ENCODE measurements at places on chromosomes 3 and 15. TPM values are rescaled to one million over a fixed set of nuclear protein-coding genes. Genes with fewer than 3 reads are reported as not detected.
A peak's percentile ranks its signal among the peaks of the same experiment; 100 is the strongest.

- DNase-seq, result no peak
Measured at GRCh38 chr3:71934520-71935270, 149.7 kb upstream of the PROK2 start.

DNA sequence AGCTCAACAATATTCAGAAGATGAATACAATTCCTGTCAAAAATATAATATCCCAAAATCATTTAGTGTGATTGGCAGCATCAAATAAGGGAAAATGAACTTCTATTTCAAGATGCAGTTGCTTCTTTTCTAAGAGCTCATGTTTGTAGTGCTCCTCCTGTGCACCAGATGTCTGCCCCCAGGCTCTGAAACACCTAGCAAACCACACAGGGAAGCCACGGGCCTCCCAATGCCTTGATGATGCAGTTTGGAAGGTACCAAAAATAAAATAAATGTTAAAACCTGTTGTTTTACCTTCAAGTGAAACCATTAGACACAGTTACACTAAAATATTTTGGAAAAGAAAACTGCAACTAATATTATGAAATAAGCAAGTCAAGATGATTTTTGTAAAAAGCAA, 22.2 kb downstream of the CFAP20DC start:
- DNase-seq, result no peak

- DNase-seq, result no peak
Measured at GRCh38 chr15:78929536-78930264, 15.1 kb downstream of the CTSH start.

GRCh38 chr3:31754575-31755278, 222.0 kb downstream of the STT3B start:
- DNase-seq, result peak; percentile 43

DNA sequence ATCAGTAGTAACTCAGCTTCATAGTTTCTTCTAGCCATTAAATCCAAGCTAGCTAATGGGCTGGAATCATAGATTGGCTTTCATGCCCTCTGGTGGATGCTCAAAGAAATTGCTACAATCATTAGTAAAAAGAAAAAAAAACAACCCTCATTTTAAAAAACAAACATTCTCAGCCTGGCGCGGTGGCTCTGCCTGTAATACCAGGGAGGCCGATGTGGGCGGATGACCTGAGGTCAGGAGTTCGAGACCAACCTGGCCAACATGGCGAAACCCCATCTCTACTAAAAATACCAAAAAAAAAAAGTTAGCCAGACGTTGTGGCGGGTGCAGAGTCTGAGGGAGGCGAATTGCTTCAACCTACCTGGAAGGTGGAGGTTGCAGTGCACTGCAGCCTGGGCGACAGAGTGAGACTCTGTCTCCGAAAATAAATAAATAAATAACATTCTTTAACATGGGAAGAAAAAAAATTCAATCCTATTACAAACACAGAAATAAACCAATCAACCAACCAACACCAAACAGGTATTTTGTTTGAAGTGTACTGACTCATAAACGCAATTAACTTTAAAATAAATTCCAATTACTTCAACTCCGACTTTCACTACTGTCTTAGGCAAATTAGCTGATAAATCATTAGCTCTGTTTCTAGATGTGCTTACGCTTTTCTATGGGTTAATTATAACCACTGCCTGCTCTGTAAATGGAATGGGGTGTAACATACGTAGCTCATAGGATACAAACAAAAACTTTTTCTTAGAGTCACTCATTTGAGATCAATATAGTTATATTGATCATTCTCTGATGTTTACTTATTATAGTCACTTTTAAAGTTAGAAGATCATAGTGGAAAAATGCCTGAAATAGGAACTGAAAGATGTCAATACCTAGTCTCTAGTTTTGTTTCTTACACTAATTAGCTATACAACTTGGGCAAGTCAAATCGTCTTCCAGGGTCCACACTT, 24.9 kb downstream of the TMEM207 start:
- peak; percentile 44 for DNase-seq

GRCh38 chr15:60423537-60423936, 25.8 kb upstream of the ANXA2 start:
- DNase-seq, result no peak

DNA sequence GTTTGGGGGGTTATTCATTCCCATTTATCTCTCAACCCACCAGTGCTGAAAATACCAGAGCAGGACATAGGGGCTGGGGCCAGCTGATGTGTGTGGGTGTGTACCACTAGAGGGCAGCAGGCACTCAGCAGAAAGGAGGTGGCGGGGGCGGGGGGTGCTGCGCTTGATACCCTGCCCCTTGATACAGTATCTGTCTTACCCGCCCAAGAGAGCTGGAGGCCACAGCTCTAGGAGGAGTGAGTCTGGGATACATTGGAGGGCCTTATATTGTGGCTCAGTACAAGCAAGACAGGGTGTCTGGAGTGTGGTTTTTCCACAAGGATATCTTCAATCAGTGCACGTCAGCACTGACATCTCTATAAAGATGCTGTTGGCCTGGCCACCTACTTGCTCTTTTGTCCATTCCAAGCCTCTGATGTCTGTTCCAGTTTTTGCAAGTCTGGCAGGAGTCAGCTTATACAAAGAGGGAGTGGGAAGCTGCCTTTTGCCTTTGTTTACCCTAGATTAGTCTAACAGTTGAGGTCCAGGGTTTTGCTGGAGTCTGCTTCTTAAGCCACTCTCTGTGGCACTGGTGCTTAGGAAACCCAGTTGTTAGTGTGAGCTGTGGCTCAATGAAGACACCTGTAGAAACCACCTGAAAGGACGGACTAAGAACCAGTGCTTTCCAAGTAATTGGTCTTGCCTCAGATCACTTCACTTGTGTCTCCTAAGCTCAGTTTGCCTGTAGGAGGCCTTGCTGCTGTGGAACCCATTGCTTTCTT, 1.5 kb upstream of the RBM15B start:
- peak; percentile 68 for DNase-seq

GRCh38 chr3:10226293-10226692, 22.0 kb upstream of the TATDN2 start:
- DNase-seq, result no peak

DNA sequence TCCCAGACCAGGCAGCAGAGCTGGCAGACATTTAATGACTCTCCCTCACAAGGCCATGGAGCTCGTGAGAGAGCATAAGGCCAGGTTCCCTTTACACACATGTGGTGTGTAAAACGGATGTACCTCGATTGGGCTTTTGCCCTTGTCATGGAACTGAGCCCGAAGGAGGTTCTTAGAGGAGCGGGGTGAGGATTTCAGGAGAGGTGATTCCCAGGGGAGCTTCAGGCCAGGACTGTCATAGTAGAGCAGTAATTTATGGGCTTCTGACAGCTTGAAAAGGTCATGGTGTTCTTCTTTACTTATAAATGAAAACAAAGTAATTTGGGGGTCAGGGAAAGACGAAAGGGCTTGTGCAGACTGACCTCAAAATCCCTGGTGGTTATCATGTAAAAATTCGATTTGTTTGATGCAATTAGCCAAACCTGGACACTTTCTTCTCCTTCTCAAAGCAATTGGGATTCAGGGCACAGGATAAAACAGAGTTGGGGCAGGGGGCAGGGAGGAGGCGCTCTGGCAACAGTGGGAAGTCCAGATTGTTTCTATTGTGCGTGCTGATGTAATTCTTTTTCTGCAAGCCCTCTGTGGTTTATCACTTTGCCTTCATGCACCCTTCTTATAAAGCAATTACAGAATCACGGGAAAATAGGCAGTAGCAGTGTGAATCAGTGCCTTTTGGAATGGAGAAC, 51.0 kb downstream of the CACNA1D start:
- no peak for DNase-seq

- no peak for DNase-seq
Measured at GRCh38 chr3:134654031-134654430, 3.2 kb upstream of the KY start.

- DNase-seq, result no peak
Measured at GRCh38 chr3:11583638-11584046, 60.1 kb downstream of the VGLL4 start.

DNA sequence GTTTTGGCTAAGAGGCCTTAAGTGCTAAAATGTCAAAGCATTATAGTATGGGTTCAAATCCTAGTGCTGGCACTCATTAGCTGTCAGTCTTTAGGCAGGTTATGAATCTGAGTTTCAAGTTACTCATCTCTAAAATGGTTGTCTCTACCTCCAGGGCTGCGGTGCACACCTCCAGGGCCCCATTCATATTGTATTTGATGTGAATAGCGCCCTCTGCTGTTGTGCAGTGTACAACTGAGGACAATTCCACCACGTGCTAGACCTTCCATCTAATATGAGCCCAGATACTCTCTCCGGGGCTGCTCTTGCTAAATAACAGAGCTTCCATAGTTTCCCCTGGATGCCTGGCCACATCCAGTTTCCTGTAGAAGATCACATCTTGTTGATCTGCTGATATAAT, 54.3 kb downstream of the OXNAD1 start:
- DNase-seq, result peak; percentile 92

DNA sequence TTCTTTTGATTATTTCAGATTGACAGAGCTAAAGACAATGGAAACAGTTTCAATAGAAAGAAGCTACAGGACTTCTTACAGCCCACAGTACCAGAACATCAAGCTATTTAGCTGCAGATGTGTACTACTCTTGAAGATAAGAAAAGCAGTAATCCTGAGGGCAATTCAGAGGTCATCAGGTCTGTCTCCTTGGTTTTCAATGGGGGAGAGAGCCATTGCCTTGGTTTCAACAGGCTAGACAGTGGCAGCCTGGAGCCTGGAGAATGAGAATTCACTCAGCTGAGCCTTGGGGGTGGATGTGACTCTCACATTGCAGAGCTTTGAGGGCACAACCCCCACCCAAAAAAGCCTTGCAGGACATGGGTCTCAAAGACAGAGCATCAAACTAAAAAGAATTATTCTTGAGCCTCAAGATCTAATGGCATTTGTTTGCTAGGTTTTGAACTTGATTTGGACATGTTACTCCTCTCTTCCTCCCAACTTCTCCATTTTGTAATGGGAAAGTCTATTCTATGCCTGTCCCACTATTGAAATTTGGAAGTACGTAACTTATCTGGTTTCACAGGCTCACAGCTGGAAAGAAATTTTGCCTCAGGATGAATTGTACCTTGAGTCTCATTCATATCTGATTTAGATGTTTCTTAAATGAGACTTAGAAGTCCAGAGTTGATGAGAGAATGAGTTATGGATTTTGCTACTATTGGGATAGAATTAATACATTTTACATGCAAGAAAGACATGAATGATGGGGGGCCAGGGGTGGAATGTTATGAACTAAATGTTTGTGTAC, 36.9 kb downstream of the PLSCR1 start:
- DNase-seq, result no peak

DNA sequence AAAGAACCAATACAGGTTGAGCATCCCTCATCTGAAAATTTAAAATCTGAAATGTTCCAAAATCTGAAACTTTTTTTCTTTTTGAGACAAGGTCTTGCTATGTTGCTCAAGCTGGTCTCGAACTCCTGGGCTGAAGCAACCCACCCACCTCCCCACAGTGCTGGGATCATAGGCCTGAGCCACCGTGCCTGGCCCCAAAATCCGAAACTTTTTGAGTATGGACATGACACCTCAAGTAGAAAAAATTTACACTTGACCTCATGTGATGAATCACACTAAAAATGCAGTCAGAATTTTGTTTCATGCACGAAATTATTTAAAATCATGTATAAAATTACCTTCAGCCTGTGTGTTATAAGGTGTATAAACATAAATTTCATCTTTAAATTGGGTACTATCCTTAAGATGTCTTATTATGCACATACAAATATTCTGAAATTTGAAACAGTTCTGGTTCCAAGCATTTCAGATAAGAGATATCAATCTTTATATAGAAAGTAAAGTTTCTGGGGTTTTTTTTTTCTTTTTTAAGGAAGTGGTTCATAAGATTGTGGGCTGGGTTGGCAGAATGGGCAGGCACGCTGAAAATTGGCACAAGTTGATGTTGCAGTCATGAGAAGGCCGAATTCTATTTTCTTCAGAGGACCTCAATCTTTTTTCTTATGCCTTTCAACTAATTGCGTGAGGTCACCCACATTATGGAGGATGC, 72.5 kb downstream of the SPRED1 start:
- DNase-seq, result no peak

DNA sequence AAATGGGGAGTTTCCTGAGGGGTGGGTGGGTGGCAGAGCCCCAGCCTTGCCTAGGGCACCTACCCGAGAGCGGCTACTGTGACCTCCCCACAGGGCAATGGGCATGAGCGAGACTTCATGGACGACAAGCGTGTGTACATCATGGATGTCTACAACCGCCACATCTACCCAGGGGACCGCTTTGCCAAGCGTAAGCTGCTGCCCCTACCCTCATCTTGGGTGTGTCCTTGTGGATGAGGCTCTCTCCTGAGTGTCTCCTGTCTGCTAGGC, 22.6 kb downstream of the HDAC11 start:
- DNase-seq, result no peak

GRCh38 chr3:149021830-149022229, 30.5 kb downstream of the GYG1 start:
- DNase-seq, result no peak

DNA sequence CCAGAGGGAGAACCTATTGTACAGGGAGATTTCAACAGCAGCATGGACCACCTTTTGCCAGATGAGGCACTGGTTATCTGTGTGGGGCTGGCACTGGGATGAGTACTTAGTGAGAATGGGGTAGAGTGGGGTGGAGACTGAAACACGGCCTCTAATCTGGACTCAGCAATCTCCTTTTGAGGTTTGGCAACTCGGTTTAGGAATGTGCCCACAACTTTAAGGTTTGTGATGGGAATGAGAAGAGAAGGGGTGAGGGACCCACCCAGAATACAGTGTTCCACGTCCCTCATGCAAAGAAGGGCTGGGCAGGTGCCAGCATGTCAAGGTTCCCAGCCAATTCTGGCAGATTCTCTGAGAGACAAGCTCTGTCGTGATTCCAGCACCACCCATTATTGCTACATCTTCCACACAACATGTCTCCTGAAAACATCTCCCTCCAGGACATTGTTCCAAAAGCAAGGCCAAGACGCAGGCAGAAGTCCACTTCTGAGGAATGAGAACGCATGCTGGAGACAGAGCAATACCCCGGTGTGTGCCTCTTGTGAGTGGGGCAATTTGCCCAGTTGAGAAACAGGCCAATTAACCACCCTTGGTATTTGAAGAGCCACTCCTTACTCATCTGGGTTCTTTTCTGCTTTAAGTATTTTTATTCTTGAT, 37.5 kb upstream of the CCR4 start:
- DNase-seq, result no peak

DNA sequence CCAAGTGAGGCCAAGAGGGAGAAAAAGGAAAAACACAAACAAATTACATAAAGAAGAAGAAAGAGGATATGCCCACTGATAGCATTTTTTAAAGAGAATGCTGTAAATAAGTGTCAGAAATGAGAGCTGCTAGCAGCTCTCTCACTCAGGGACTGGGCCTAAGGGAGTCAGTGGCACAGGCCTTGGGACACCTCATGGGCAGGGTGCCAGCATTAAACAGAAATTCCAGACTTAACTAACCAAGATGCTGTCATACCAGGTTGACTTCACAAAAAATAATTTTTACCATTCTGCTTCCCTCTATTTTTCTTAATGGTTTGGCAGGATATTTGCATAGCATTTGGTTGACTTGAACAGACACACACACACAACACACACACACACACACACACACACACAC, 92.3 kb upstream of the ADAMTSL3 start:
- DNase-seq, result no peak

The WDR72 gene
- not detected for total RNA-seq

The GPR62 gene
- not detected for total RNA-seq

The SCN11A gene
- 0.05 TPM for total RNA-seq

The SPG21 gene
- 56.0 TPM for total RNA-seq

The STX19 gene
- not detected for total RNA-seq

The TIGIT gene
- 129 TPM for total RNA-seq

The SLC22A13 gene
- 0.47 TPM for total RNA-seq

The HTR3E gene
- total RNA-seq, result not detected

The FMN1 gene
- not detected for total RNA-seq

The SLC22A14 gene
- not detected for total RNA-seq

The PAK6 gene
- 1.0 TPM for total RNA-seq

The UCN2 gene
- total RNA-seq, result not detected

The MRPS25 gene
- total RNA-seq, result 66.9 TPM

The SAMMSON gene
- not detected for total RNA-seq

All from activated CD8-positive, alpha-beta memory T cell treated with anti-CD3 and anti-CD28 coated beads, Interleukin-2, amount 10 ng/mL, durations not matched to agents 7 days and 5 days (primary cell).